Activated T-cell treated with anti-CD3 and anti-CD28 coated beads, Interleukin-2, amount 50 U/mL, for 24 hours (primary cell): ENCODE measurements at places on chromosomes 11 and 22.

DNA sequence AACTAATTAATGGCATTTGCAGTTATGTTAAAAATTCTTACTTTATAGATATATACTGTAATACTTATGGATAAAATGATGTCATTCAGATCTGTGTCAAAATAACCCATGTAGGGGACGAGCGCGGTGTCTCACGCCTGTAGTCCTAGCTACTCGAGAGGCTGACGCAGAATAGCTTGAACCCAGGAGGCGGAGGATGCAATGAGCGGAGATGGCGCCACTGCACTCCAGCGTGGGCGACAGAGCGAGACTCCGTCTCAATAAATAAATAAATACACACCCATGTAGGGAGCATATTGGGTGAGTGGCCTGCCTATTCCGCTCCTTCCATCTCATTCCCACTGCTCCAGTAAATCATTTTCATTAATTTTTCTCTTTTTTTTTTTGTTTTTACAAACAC lies 7.1 kb downstream of the SNU13 start:
- no peak for DNase-seq

DNA sequence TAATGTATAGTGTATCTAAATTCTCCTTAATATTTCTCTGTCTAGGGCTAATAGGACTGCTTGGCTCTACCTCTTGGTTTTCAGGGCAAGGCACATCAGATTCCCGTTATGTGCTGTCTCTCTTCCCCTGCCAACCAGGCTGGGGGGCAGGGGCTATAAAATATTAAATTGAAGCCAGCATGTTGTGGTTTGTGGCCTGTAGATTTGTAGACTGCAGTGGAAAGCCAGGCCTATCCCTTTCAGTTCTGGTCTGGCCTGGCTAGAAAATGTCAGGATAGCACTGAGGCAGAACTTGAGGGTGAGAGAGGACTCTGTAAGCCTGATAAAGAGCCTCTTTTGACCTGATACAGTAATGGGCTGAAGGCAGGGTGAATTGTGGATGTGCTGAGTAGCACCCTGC lies 14.4 kb upstream of the GRK2 start:
- no peak for DNase-seq

- no peak for DNase-seq
Measured at GRCh38 chr22:22666307-22667091, 22.1 kb downstream of the GGTLC2 start.

DNA sequence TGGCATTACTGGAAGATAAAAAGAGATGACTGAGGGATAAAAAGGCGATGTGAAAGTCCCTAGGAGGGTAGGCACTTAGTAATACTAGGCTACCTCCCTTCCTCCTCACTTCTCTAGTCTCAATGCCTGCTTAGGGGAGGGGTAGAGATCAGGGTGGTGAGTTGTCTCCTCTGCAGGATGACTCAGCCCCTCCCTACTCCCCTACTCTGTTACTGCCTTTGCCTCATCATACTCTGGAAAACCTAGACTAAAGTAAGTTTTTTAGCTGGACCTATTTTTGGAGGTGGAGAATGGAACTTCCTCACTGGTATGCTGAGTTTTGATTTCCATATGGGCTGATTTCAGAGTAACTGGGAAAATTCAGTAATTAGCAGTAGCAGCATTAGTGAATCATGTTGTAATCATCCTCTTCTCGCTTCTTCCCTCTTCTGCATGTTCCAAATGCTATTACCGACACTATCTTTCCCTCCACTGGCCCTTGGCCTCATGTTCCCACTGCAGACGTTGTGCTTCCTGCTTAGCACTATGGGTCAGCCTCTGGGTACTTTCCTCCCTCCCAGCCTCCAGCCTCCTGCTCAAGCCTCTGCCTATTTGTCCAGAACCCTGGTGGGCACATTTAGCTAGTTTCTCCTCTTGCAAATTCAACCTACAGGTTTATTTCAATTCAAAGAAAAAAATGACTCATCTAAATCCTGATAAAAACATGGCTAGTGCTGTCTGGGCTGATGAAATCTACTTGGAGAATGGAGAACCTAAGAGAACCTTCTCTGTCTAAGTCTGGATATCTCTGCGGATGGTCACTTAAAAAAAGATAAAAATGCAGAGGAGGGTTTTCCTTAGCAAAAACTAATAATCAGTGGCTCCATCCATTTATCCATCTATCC lies 281.7 kb downstream of the ST3GAL4 start:
- DNase-seq: no peak

GRCh38 chr22:27791159-27791858 lies 10.2 kb downstream of the MN1 start:
- DNase-seq: no peak

- DNase-seq: no peak
Measured at GRCh38 chr11:7600205-7600775, 73.0 kb downstream of the CYB5R2 start.

DNA sequence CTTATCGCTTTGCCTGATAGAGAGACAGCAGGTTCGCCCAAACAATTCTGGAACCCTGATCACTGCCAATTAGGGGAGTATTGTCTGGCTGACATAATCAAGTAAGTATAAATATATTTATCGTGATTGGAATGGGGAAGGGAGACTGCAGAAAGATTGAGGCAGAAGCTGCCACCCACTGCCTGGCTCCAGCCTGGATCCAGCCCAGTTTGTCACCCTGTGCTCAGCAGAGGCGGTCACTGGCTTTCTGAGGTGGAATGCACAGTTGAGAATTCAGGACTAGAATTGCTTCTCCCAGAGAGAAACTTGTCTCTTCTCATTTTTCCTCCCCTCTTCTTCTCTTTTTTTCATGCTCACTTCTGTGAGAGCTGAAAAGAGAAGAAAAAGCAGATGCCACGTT lies 25.9 kb downstream of the GRAP2 start:
- DNase-seq: no peak

GRCh38 chr11:121898903-121899302 lies 217.1 kb downstream of the BLID start:
- DNase-seq: no peak

DNA sequence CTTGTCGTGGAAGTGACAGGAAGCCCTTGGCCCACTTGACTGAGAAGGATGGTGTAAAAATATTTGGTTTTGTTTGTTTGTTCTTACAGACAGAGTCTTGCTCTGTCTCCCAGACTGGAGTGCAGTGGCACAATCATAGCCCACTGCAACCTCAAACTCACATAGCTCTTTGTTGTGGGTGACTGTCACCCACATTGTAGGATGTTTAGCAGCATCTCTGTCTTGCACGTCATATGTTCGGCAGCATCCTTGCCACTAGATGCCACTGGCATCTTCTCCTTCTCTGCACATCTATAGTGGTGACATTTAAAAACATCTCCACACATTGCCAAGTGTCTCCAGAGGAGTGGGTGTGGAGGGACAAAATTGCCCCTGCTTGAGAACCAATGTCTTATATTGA lies 56.8 kb downstream of the PRR5L start:
- no peak for DNase-seq

- peak; percentile 18 for DNase-seq
Measured at GRCh38 chr22:23065495-23066122, 4.7 kb upstream of the GNAZ start.

DNA sequence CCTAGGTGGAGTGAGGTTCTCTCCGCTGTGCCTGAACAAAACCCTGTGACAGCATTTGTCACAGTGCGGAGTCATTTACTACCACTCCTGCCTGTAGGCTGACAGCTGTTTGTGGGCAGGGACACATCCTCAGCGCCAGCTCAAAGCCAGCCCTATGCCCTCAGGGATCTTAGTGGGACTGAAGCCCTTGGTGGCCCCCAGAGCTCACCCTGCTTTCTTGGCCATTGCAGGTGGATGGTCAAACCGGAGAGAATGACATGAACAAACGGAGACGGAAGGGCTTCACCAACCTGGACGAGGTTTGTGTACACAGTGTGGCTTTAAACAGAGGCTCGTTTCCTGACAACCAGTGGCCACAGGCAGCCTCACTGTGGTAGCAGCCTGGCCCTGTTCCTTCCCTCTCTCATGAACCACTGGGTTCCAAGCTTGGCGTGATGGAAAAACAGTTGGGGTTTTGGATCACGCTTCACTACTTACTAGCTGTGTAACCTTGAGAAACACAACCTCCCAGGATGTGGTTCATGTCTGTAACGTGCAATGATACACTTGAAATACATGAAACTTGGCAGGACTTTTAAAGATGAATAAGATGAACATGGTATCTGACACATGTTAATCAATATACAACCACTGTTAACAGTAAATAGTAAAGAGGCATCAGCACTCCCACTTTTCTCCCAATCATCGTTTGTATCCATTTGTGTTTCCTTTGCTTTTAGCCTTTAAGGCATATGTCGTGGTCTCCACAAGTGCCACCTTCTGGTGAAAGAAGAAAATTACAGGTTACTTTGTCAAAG lies 125.8 kb downstream of the MICAL2 start:
- peak; percentile 71 for DNase-seq

- no peak for DNase-seq
Measured at GRCh38 chr11:14784230-14784629, 107.8 kb downstream of the CYP2R1 start.

DNA sequence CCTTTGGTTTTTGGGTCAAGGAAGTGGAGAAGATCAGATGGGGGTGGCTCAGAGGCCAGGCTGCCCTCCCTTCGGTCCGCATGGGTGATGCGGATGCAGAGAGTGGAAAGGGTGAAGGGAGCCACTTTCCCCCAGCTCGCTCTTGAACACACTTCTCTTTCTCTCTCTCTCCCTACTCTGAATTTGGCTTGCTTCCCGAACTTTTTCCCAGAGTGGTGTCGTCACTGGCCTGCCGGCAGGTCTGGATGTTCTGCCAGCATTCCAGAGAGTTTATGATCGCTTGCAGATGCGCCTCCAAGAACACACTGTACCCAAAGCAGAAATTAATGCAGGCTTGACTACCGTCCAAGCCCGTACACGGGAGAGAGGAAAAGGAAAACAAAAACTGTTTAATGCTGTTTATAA lies 103.2 kb downstream of the ZBTB16 start:
- DNase-seq: no peak

- DNase-seq: no peak
Measured at GRCh38 chr11:20351751-20352262, 11.7 kb upstream of the HTATIP2 start.

DNA sequence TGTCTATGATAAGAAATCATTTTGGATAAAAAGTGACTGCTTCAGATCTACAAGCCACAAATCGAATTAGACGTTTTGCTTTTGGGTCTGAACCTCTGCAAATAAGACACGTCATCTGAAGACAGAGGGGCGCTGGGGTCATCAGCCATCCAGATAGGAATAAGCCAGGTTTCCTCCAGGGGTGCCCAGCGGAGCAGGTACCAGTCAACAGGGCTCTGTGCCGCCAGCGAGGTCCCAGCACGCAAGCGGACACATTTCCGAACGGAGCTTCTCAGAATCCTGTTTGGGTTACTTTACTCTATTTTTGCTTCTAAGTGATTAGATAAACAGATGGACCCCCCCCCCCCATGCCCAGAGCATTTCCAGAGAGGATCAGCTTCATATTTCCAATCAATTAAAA lies 873.8 kb downstream of the BRD1 start:
- DNase-seq: no peak

- DNase-seq: no peak
Measured at GRCh38 chr11:105265845-105266244, 126.3 kb upstream of the CARD18 start.

DNA sequence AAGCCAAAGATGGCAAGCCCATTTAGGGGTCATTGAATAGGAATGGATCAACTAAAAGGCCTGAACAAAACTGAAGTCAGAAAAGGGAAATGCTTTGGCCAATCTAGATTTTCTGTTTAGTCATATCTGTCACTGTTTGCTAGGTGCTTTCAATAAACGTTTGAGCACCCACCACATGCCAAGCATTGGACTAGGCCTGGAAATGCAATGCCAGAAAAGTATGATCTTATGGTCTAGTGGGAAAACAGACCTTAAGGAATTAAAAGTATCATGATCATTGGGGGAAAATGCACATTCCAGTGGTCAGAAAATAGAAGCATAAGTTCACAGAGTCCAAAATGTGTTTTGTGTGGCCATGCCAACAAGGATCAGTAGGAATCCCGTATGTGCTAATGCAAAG lies 76.8 kb upstream of the BIRC3 start:
- no peak for DNase-seq

GRCh38 chr11:110958216-110958615 lies 246.0 kb upstream of the ARHGAP20 start:
- DNase-seq: no peak

DNA sequence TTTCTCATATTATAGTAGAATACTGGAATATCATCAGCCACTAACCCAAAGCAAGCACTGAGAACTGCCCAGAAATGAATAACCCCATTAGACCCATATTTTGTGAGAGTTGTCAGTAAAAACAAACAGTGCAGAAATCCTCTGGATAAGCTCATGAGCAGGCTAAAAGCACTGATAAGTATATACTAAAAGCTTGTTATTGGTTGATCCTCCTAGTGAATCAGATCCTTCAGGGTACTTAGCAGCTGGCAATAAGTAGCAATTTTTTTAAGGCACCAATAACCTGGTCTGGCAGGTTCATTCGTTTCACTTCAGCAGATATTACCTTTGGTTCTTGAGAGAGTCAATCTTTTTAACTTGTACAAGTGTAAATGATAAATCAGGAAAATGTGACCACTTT lies 1.2 kb downstream of the NOX4 start:
- no peak for DNase-seq

DNA sequence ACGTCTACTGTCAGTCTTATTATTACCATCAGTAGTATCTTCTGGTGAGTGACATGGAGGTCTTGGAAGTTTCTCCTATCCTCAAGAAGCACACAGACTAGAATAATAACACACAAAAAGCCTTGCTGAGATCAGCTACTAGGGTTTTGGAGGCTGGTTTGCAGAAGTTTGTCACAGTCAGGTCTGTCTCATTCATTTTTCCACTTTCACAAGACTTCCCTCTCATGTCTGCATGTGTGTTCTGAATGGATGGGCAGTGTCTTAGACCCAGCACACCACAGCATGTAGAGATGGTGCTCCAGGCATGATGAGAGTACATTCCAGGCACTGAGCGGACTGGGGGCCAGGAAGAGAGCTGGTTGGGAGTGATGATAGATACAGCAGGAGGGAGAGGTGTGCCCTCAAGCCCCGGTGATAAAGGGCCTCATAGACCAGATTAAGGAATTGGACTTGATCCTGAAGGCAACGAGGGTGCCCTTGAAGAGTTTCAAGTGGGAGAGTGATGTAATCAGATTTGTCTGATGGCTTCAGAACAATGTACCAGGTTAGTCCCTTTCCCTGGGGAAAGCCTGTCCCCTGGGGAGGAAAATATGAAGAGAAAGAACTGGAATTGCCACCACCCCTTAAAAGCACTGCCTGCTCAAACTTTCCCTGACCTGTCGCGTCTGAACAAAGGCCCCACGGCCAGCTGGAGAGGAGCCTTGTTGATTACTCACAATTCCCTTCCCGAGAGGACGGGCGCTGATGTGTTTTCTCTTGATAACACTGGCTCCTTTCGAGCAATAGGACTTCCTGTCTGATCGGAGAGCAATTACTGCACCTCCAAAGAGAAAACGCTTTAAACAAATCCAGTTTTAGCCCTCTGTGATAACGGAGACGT lies 45.1 kb upstream of the LMO2 start:
- no peak for DNase-seq
